CD8-positive, alpha-beta memory T cell (primary cell): ENCODE measurements at places on chromosomes 3 and 15.

GRCh38 chr3:62046326-62046725, 327.0 kb downstream of the FEZF2 start:
- no peak overlapping the region for H3K27ac ChIP-seq
- H3K27me3 ChIP-seq = no peaks in the 10 kb centered on the region
- H3K4me1 ChIP-seq = no peaks in the 10 kb centered on the region
- DNase-seq = no peak

DNA sequence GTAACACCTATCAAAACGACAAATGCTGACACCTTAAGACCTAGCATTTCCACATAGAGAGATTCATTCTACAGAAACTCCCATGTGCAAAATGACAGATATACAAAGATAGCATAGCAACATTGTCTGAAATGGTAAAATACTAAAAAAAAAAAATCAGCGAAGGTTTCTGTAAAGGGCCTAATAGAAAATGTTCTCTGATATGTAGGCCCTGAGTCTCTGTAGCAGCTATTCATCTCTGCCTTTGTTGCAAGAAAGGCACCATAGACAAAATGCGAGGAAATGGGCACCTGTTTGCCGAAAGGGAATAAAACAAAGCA, 631 bp upstream of the MFGE8 start:
- peak overlapping the region; percentile 52 for H3K4me3 ChIP-seq
- H3K4me1 ChIP-seq = peaks cover 11% of the 10 kb centered on the region
- H3K27ac ChIP-seq = no peak overlapping the region
- no peaks in the 10 kb centered on the region for H3K27me3 ChIP-seq
- DNase-seq = no peak
- H3K36me3 ChIP-seq = no peaks in the 10 kb centered on the region

DNA sequence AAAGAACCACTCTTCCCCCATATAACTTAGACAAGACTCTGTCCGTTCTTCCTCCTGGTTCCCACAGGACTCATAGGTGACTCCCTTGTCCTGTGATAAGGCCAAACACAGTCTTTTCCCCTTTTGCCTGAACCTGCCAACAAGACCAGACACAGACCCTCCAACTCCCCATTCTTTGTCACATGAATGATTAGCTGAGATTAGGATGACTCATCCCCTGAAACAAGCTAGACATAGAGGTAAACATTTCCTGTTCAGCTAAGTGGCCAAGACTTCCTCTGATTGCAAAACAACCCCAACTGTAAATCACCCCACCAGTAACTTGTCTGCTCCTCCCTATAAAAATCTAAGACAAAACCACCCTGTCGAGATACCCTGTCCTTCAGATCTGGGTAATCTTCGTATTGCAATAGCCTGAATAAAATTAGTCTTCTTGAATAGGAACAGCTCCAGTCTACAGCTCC, 11.4 kb upstream of the HTR3E start:
- H3K27me3 ChIP-seq = no peaks in the 10 kb centered on the region
- no peak overlapping the region for H3K4me3 ChIP-seq
- H3K4me1 ChIP-seq = no peaks in the 10 kb centered on the region
- H3K27ac ChIP-seq = no peak overlapping the region
- H3K36me3 ChIP-seq = no peaks in the 10 kb centered on the region
- no peak for DNase-seq

DNA sequence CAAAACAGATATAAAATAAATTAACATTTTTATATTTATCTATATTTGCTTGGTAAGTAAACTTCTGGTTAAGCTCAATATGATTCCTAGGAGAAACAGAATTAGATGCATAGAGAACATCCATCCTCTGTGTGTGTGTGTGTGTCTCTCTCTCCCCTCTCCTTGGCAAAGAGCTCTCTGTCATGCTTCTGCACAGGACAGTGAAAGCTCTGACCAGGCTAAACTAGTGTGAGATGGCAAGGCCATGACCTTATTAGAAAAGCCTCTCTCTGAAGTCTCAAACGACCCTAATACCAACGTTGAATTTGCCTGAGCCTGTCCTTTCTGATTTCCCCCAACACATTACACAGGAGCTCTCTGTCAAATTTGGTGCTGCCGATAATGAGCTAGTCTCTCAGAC, 746.0 kb downstream of the VGLL3 start:
- no peaks in the 10 kb centered on the region for H3K4me1 ChIP-seq
- H3K4me3 ChIP-seq = no peak overlapping the region
- no peaks in the 10 kb centered on the region for H3K36me3 ChIP-seq

DNA sequence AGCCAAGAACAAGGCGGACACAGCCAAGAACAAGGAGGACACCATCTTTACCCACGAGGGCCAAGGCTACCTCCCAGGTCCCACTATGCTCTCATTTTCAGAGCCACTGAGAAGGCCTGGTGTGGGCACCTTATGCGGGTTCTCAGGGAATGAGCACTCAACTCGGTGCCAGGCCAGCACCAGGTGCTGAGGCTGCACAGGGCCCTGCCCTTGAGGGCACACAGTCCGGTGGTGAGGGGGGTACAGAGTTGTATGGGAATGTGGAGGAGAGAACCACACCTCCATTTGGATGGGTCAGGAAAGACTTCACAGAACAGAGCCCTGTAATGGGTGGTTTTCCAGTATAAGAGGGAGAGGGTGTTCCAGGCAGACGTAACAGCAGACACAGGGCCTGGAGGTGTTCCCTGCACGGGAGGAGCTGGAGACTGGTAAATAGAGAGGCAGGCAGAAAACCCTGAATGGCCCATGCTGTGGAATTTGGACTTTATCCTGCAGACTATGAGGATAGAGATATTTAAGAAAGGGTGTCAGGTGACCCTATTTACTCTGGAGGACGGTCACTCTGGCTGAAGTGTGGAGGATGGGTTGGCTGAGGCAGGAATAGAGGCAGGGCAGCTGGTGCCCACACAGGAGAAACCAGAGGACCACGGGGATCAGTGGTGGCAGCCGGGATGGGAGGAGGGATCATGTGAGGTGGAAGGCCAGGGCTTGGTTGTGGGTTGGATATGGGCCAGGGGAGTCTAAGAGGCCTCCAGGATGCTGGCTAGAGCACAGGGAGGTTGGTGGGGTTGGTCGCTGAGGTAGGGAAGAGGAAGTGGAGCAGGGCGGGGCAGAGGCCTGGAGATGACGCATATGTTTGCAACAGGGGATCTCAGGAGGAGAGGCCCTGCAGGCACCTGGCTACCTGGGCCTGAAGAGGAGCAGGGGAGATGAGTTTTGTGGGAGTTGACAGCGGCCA, 34.6 kb downstream of the CRABP1 start:
- no peaks in the 10 kb centered on the region for H3K36me3 ChIP-seq
- no peak for DNase-seq
- H3K27ac ChIP-seq = no peak overlapping the region
- no peaks in the 10 kb centered on the region for H3K27me3 ChIP-seq
- no peaks in the 10 kb centered on the region for H3K4me1 ChIP-seq
- H3K4me3 ChIP-seq = no peak overlapping the region

DNA sequence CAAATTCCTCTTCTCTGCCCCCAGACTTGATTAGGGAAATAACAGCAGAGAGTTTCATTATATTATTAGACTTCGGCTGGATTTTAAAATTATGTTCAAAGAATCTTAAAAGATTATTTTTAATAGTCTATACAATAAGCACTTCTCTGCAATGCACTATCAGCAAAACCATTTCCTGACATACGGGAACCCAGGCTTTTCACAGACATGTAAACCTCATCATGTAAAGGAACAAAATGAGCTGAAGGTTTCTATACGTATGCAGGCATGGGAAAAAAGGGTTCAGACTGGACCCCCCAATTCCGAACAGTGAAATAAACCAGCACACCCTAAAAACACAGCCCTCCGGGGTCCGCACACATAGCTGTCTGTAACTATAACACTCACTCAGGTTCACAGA, 77.5 kb upstream of the LMOD3 start:
- H3K4me3 ChIP-seq = peak overlapping the region; percentile 65
- H3K36me3 ChIP-seq = no peaks in the 10 kb centered on the region
- peak overlapping the region; percentile 13 for H3K27ac ChIP-seq

GRCh38 chr3:192303235-192303634, 424.1 kb downstream of the FGF12 start:
- H3K4me3 ChIP-seq = no peak overlapping the region
- no peaks in the 10 kb centered on the region for H3K4me1 ChIP-seq
- no peaks in the 10 kb centered on the region for H3K36me3 ChIP-seq
- no peak overlapping the region for H3K27ac ChIP-seq
- no peak for DNase-seq
- no peaks in the 10 kb centered on the region for H3K27me3 ChIP-seq

GRCh38 chr3:40398346-40398745, 11.4 kb downstream of the ENTPD3 start:
- H3K27me3 ChIP-seq = no peaks in the 10 kb centered on the region
- H3K4me1 ChIP-seq = no peaks in the 10 kb centered on the region
- no peak overlapping the region for H3K27ac ChIP-seq
- H3K36me3 ChIP-seq = no peaks in the 10 kb centered on the region
- H3K4me3 ChIP-seq = no peak overlapping the region

- H3K27me3 ChIP-seq = no peaks in the 10 kb centered on the region
- H3K27ac ChIP-seq = no peak overlapping the region
- no peak overlapping the region for H3K4me3 ChIP-seq
- no peaks in the 10 kb centered on the region for H3K4me1 ChIP-seq
Observed at GRCh38 chr3:117886147-117886546, 1148.5 kb downstream of the IGSF11 start.

GRCh38 chr3:71127844-71128243, 455.7 kb downstream of the FOXP1 start:
- H3K4me1 ChIP-seq = peaks cover 61% of the 10 kb centered on the region
- peak overlapping the region; percentile 61 for H3K4me3 ChIP-seq
- no peaks in the 10 kb centered on the region for H3K27me3 ChIP-seq
- no peak overlapping the region for H3K27ac ChIP-seq
- no peak for DNase-seq
- H3K36me3 ChIP-seq = no peaks in the 10 kb centered on the region

- H3K27ac ChIP-seq = no peak overlapping the region
- H3K4me1 ChIP-seq = no peaks in the 10 kb centered on the region
- no peaks in the 10 kb centered on the region for H3K36me3 ChIP-seq
- H3K4me3 ChIP-seq = no peak overlapping the region
Observed at GRCh38 chr3:126035362-126036050, 48.4 kb downstream of the SLC41A3 start.
